ENCODE measurements at places on chromosomes 4 and X. TPM values are rescaled to one million over a fixed set of nuclear protein-coding genes. Genes with fewer than 3 reads are reported as not detected.

Gene CTAG1B
- not detected for total RNA-seq

GRCh38 chr4:26936284-26937065, 75.8 kb downstream of the STIM2 start:
- no peak for DNase-seq

DNA sequence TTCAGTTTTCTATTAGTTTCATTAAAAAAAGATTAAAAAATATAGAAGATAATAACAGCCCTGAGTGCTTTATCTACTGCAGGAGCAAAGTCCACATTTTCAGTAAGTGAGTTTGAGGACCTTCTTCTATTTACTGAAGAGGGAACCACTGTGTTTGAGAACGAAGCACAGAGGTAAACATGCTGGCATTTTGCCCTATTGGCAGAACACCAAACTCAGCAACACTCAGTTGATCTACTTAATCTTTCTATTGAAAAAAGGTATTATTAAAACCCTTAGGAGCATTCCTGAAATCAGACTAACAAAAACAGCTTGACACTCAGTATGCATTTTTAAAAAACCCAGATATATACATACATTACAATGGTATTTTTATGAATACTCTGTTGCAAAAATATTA, 1496.7 kb downstream of the TECRL start:
- DNase-seq = peak; percentile 14

DNA sequence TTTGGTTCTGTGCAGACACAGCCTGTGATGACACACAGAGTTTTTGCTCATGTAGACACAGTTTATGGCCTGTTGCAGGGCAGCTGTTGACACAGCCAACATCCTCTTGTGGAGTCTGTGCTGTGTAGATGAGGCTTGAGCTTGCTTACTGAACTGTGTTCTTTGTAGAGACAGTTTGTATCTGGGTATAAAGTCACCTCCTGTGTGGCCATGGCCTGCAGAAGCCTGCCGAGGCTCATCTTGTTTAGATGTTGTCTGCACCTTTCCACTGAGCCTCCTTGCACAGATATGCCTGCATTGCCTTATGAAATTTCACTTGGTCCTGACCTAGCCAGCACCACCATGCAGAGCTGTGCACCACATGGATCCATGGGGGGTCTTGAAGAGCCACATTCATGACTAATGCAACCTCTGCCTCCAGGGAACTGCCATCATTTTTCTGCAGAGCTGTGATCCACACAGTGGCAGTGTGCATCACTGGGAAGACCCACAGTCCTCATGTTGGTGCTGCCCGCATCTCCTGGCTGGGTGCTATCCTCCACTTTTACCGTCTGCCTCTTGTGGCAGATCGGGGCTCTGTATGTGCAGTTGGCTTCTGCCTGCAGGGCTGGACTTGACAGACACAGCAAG, 198.0 kb upstream of the MAMLD1 start:
- no peak for DNase-seq

GRCh38 chrX:130086447-130087206, 23.7 kb downstream of the ELF4 start:
- DNase-seq = no peak
